ENCODE measurements at places on chromosomes 7 and 10. TPM values are rescaled to one million over a fixed set of nuclear protein-coding genes. Genes with fewer than 3 reads are reported as not detected.
A peak's percentile ranks its signal among the peaks of the same experiment; 100 is the strongest.

DNA sequence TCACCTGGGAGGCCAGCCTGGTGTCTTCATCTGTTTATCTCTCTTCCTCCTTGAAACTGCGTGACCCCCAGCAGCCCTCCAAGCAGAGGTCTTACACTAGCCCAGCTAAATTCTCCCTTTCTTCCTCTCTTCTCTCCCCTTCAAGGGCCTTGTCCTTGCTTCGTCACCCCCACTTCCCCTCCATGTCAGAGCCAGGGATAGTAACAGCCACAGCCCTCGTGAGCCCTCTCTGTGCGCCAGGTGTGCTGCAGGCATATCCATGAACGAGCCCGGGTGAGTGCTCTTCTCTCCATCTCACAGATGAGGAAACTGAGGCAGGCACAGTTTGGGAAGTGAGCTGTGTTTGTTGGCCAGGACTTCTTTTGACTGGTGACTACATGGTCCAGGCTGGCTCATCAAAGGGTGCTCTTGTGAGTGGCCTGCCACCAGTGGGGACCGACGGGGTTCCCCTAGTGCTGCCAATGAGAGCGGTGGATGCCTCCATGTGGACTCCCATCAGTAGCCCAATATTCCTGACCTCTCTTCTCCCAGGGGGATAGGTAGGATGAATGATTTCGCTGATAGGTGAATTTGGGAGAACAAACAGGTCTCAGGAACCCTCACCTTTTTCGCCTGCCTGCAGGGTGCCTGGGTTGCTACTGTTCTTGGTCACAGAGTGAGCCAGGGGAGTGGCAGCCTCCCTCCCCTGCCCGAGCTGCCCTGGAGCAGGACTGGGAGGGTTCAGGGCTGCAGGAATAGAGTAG lies 38.1 kb downstream of the ADRA2A start:
- peak; percentile 49 for DNase-seq

DNA sequence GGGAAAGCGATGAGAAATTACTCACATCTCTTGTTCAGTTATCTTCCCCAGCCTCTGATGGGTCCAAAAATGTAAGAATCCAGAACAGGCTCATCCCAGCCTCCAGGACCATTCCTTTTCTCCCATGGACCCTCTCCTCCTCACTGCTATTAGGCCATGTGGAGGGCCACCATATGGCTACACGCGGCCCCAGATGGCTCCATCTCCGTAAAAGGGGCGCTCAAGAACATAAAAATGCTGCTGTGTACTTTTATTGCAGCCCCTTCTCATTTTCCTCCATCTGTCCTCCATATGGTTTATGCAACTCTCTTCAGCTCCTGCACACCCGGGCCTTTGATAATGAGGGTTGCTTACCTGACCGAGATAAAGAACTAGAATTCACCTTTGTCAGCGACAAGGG lies 166.2 kb downstream of the RAPGEF5 start:
- DNase-seq: no peak

DNA sequence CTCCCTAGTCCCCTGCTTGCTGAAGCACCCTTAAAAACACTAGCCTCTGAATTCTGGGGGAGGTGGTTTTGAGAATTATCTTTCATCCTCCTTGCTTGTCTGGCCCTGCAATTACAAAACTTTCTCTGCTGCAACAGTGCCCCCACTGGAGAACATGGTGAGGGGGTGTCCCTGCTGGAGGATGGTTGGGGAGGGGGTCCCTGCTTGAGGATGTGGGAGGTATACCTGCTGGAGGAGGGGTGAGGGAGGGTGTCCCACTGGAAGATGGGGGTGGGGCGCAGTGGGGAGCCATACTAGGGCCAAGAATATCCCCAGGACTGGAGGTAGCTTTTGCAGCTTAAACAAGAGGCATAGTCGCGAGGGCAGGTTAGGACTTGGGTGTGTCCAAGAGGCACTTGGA lies 3.2 kb upstream of the POLM start:
- no peak for DNase-seq

DNA sequence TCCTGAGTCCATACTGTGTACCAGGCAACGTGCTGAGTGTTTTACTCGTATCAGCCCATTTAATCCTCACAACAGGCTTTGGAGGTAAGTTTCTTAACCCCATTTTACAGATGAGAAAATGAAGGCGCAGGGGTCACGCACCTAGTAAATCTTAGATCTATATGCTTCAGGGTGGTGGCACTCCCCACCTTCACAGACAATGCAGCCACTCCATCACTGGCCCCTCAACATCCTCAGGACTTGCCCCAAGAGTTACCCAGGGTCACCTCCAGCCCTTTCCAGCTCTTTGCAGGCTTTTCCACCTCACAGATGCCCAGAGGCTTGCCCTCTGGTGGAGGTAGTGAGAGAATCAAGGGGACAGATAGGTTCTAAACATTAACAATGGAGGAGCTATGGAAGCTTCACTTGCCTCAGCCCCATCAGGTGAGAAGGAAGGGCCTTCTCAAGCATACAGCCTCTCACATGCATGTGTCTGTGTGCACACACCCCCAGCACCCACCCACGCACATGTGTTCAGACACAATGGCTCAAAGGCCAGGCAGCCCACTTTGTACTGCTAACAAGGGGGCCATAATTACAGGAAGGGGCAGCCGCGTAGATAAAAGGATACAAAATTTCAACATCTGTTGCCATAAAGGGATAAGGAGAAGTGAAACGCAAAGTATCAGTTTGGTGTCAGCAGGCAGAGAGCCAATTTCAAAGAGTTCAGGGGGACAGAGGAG lies 29.1 kb downstream of the DPCD start:
- no peak for DNase-seq

GRCh38 chr7:80968606-80969005 lies 49.8 kb upstream of the SEMA3C start:
- no peak for DNase-seq

DNA sequence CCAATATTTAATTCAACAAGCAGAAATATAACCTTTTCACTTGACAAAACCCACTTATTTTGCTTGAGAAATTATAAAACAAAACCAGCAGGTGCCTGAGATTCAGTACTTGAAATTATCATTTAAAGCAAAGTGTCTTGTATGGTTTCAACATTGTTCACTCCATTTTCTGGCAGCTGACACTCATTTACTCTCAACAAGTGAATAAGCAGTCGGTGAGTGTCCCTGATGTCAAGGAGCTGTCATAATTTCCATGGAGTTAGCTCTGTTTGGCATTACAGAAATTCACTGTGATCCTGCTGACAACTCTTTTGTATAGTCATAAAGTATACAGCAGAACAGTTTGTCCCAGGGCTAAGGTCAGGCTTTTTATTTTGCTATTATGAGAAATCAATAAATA lies 490.0 kb downstream of the CNTNAP2 start:
- no peak for DNase-seq

Gene ITGA8
- total RNA-seq: 10.1 TPM

Gene SLC26A5
- not detected for total RNA-seq

Gene CYP2W1
- total RNA-seq: 15.3 TPM

Gene RADIL
- 11.8 TPM for total RNA-seq
